ENCODE measurements at places on chromosomes 6 and 20. TPM values are rescaled to one million over a fixed set of nuclear protein-coding genes. Genes with fewer than 3 reads are reported as not detected.

The PAK5 gene
- total RNA-seq: not detected

The GTF3C6 gene
- total RNA-seq: 73.1 TPM

The CST5 gene
- total RNA-seq: not detected

The FAM209B gene
- total RNA-seq: 1.00 TPM

The MAFB gene
- 0.07 TPM for total RNA-seq

The DPPA5 gene
- not detected for total RNA-seq

The CDH22 gene
- 0.09 TPM for total RNA-seq

The CD24 gene
- total RNA-seq: 289 TPM

The BFSP1 gene
- total RNA-seq: 4.7 TPM

The NKX2-2 gene
- not detected for total RNA-seq

The CGA gene
- total RNA-seq: not detected

The TCP11 gene
- total RNA-seq: not detected

The KCNK15 gene
- total RNA-seq: 0.47 TPM

The ECT2L gene
- total RNA-seq: not detected

The HLA-DQB1 gene
- total RNA-seq: not detected

The ACSS1 gene
- 15.6 TPM for total RNA-seq

The PPP1R16B gene
- total RNA-seq: 0.43 TPM

All from A549 treated with ZK216348 at 1 μM for 4 hours (cell line).